ENCODE measurements at places on chromosomes 7 and 10.

DNA sequence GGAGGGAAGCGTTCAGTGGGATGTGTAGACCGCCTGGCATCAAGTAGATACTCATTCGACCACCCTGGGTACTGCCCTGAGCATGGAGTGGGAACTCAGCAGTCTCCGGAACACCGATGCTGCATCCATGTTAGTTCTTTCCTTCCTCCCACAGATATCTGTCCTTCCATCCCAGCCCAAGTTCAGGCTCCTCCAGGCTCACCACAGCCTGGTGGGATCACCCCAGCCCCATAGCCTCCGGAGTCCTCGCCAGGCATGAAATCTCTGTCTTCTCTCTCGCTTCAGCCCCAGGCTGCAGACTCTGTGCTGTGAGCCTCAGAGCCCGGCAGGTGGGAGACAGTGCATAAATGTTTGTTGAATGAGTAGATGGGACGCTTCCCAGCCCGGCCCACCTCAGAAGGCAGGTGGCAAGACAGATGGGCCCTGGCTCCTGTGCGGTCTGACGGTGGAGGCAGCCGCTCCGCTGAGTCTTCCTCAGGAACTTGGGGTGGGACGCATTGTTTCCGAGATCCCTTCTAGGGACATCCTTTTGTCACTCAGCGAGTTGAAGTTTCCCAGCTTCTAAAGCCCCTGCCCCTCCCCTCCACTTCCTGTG is 42.9 kb downstream of the ELFN1 start:
- no peak for DNase-seq

DNA sequence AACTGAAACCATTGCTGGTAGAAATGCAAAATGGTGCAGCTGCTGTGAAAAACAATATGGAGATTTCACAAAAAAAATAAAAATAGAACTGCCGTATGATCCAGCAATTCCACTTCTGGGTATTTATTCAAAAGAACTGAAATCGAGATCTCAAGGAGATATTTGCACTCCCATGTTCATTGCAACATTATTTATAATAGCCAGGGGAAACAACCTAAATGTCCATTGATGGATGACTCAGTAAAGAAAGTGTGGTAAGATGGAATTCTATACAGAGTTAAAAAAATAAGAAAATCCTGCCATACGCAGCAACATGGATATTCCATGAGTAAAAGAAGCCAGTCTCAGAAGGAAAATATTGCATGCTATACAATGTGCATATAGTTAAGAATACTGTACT is 290.6 kb upstream of the GHITM start:
- DNase-seq = no peak

DNA sequence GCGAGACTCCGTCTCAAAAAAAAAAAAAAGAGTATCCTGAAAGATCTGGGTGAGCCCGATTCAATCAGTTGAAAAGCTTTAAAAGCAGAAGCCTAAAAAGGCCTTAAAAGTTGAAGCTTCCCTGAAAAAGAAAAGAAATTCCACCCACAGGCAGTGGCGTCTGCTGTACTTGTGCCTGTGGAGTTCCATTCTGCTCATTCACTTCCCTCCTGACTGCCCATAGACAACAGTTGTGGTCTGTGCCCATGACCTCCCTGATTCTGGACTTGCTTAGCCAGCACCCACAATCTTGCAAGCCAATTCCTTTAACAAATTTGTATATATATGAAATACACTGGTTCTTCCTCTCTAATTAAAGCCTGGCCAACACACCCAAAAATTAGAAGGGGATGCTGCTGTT is 141.7 kb downstream of the DLG5 start:
- DNase-seq = no peak

DNA sequence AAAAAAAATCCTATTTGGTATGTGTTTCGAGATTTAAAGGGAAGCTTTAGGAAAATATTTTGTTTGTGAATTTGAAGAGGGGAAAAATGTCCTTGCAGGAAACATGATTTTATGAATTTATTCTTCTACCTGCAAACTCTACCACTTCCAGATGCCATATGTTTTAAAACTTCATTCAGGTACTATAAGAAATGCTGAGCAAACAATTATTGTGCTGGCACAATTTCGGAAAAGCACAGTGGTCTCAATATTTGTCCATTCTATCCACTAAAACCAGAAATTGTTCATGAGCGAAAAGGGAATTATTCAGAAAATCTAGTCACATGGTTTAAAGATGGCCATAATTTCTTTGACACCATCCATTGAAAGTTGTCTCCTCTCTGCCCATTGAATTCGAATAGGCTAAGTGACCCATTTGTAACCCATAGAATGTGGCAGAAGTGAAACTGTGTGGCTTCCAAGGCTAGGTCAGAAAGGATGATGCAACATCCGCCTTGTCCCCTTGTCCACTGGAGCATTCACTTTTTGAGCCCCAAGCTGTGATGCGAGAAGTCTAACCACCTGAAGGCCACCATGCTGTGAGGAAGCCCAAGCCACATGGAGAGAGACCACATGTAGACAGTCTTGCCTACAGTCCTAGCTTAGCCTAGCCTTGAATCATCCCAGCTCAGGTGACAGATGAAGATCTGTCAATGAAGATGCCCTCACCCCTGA is 189.8 kb upstream of the PRKCQ start:
- no peak for DNase-seq

GRCh38 chr7:130154501-130155317 is 50.5 kb downstream of the TMEM209 start:
- DNase-seq = no peak

DNA sequence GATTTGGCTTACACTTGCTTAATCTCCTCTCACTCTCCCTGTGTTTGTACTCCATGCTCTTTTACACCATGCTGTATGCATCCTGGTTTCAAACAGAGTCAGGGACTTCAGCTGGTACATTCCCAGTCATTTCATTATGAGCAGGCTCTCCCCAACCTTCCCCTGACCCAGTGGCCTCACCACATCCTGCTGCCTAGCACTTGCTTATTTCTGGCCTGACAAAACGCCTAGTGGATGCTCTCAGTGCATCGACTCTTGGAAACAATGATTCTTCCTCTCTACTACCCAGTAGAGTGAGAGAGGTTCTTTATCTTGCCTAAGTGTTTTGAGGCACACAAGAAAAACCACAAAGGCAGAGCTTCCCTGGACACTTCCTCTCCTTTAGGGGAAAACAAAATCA is 63.4 kb downstream of the CAV1 start:
- DNase-seq = no peak

GRCh38 chr10:108716352-108716751 is 1207.0 kb downstream of the XPNPEP1 start:
- DNase-seq = no peak

GRCh38 chr10:66917104-66917503 is 8.7 kb upstream of the LRRTM3 start:
- no peak for DNase-seq

DNA sequence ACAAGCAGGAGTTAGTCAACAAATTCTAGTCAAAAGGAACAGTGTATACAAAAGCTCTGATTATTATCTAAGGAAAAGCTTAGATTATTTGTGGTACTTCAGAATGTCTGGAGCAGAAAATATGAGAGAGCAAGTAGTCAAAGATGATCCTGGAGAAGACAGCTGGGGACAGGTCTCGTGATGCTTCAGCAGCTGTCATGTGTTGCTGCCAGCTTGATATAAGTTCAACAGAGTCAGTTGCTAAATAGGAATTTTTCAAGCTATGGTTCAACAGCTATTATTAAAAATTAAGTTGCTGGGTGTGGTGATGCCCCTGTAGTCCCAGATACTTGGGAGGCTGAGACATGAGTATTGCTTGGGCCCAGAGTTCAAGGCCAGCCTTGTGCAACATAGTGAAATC is 240.0 kb upstream of the RHOBTB1 start:
- no peak for DNase-seq

- DNase-seq = no peak
Observed at GRCh38 chr7:97873606-97874005, 1.4 kb upstream of the ASNS start.

GRCh38 chr7:132435016-132435990 is 141.0 kb downstream of the PLXNA4 start:
- DNase-seq = no peak

DNA sequence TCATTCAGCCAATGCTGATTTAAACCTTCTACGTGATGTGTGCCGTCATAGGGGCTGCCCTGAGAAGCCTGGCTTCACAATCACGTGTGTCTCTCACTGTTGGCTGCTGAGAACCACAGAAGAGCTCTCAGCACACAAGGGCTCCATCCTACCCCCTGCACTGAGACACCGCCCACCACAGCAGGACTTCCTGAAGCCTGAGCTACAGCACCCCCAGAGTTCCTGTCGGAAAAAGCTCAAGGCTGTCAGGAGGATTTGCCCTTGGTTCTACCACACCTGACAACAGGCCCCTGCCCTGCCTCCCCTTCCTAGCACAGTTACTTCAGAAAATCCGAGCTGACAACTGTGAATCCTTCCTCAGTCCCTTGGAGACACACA is 191.9 kb downstream of the MAD1L1 start:
- DNase-seq = no peak

GRCh38 chr10:29446327-29446726 is 157.5 kb downstream of the LYZL1 start:
- DNase-seq = no peak

GRCh38 chr10:116465546-116465945 is 37.9 kb downstream of the PNLIPRP3 start:
- no peak for DNase-seq

GRCh38 chr10:52526251-52526823 is 212.3 kb downstream of the DKK1 start:
- DNase-seq = no peak

GRCh38 chr10:35426657-35427056 is 90.3 kb downstream of the CCNY start:
- DNase-seq = no peak

GRCh38 chr7:151251689-151252560 is 3.4 kb upstream of the SMARCD3 start:
- DNase-seq = peak; percentile 29

DNA sequence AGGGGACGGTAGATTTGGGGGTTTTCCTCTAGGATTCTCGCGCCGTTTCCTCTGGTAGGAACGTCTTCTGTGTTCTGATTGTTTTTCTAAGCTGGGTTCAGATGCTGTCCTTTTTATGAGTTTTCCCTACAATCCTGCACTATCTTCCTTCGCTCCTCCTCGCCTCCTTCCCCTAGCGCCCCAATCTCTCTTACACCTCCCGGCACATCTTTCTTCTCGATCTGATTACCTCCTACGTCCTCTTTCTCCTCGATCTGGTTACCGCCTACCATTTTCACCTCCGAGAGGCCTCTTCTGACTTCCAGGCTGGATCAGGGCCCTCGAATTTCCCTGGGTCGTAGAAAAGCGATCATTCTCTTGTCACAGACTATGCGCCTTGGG is 413 bp downstream of the BUD31 start:
- no peak for DNase-seq

- no peak for DNase-seq
Observed at GRCh38 chr7:127995156-127995880, 35.9 kb downstream of the LRRC4 start.

GRCh38 chr7:70432567-70433001 is 699.4 kb upstream of the GALNT17 start:
- no peak for DNase-seq

DNA sequence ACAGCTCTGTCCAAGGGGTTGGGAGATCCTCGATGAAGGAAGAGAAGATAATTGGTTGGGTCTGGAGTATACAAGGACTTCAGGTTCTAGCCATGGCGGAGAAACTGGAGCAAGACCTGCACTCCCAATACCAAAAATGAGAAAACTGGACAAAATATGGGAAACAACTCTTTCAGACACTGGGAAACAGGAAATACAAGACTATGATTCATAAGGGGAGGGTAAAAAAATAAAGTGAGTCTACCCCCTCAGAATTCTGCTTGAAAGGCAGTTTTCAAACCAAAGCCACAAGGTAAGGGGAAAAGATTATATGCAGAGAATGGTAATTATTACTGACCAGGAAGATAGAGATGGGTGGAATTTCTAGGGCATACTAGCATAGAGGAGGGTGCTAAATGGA is 10.2 kb upstream of the SEC61G start:
- no peak for DNase-seq

DNA sequence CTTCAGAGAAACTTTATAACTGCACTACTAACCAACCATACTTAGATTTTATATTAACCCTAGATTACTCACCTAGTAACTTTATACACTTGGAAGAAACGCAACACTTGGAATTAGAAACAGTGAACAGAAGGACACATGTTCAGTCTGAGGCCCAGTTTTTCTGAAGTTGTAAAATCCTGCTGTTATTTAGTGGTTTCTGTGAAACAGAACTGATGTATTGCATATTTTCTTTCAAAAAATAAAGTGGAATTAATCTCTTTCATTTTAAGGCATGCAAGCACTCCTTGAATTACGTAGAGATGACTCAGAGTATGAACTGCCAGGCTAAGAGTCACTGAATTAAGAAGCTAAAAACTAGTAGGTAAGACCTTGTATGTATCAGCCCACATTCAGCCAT is 215.8 kb downstream of the SKAP2 start:
- DNase-seq = no peak

DNA sequence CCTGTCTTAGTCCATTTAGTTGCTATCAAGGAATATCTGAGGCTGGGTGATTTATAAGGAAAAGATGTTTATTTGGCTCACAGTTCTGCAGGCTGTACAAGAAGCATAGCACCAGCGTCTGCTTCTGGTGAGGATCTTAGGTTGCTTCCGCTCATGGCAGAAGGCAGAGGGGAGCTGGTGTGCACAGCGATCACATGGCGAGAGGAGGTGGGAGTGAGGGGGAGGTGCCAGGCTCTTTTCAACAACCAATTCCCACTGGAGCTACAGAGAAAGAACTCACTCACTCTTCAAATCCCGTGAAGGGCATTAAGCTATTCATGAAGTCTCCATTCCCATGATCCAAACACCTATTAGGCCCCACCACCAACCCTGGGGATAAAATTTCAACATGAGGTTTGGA is 371.6 kb downstream of the SH2D4B start:
- no peak for DNase-seq

GRCh38 chr10:89699581-89700064 is 1.8 kb upstream of the KIF20B start:
- DNase-seq = no peak

DNA sequence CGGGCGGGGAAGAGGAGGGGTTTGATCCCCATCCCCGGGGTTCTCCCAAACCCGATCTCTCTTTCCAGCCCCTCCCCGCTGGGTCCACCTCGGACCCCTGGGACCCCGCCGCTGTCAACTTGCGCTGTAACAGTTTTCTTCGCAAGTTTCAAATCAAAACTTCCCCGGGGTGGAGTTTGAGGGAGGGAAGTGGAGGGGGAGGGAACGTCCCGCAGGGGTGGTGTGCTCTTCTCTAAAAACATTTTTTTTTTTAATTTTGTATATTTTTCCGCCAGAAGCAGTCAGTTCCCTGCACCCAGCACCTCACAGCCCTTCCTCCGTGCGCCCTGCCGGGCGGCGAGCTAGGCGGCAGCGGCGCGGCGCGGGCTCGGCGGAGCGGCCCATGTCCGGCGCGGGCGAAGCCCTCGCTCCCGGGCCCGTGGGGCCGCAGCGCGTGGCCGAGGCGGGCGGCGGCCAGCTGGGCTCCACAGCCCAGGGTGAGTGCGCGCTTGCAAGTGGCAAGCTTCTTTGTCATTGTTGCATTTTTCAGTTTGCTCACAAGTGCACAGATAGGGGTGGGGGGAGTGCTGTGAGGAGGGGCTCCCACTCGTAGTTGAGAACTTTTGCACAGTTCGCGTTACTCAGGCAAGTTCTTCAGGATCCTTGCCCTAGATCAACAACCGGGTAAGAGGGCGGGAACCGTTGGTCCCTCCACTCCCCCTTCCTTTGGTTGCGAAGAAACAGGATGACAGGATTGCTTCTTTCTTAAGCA is 933 bp downstream of the MDFIC start:
- DNase-seq = no peak

Data from effector CD8-positive, alpha-beta T cell (primary cell).